COR-L47 (cell line): ENCODE measurements at places on chromosomes 16 and 17.

GRCh38 chr16:672371-672770, 3.1 kb upstream of the RHBDL1 start:
- no peak for DNase-seq

GRCh38 chr16:77794586-77794985, 6.2 kb downstream of the VAT1L start:
- no peak for DNase-seq

GRCh38 chr17:66952031-66952524, 12.4 kb upstream of the CACNG4 start:
- DNase-seq = no peak

GRCh38 chr17:2874189-2874686, 78.0 kb downstream of the RAP1GAP2 start:
- DNase-seq = no peak

GRCh38 chr16:20910781-20911321, 10.3 kb downstream of the LYRM1 start:
- no peak for DNase-seq

DNA sequence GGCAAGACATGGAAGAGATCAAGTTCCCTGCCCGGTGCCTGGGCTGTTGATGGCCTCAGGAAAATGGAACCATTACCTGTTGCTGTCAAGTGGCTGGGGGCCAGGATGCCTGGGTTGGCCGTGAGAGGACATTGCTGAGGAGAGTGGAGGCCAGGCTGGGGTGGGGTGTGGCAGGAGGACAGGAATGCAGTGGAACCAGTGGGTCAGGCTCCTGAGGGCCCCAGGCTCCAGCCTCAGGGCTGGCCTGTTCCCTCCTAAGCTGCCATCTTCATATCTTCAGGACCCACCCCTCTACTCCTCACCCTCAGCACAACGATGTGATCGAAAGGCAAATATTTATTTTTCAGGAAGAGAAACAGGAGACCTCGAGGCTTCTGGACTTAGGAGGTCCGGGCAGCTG, 8.5 kb upstream of the YPEL3 start:
- no peak for DNase-seq

DNA sequence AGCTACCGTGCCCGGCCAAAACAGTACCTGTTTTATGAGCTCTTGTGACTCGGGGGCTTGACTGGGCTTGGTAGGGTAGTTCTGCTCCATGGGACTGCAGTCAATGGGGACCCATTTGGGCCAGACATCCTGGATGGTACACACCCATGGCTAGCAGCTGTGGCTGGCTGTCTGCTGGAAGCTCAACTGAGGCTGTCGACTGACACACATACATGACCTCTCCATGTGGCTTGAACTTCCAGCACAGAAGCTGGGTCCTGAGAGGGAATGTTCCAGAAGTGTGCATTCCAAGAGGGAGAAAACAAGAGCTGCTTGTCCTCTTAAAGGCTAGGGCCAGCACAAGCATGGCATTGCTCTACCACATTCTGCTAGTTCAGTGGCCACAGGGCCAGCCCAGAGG, 14.9 kb upstream of the NKD1 start:
- DNase-seq = no peak

DNA sequence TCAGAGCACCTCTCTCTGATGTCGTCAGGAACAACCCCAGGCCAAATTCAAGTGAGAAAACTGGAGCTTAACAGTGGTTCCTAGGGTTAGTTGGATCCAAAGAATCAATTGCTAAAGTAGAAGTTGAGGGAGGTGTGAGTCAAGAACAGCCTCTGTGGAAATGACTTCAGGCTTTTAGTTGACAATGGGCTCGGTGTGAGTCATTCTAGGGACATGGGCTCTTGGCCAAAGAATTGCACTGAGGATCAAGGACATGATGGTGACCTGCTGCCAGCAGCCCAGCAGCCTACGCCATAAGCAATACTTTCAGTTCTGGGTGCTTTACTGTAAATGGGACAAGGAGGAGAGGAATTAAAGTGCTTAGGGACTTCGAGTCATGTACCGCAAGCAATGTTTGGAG, 32.1 kb upstream of the SMURF2 start:
- no peak for DNase-seq

GRCh38 chr17:82408288-82408937, 9.7 kb upstream of the HEXD start:
- DNase-seq = no peak

GRCh38 chr17:19004421-19005136, at the start of gene FAM83G:
Gene FAM83G, minus strand, starts transcription at chr17:19004764. Its CDS starts 723 bp downstream, at chr17:19004041.
- DNase-seq = peak; percentile 18

GRCh38 chr16:65875381-65876055, 491.0 kb upstream of the CDH5 start:
- DNase-seq = no peak

DNA sequence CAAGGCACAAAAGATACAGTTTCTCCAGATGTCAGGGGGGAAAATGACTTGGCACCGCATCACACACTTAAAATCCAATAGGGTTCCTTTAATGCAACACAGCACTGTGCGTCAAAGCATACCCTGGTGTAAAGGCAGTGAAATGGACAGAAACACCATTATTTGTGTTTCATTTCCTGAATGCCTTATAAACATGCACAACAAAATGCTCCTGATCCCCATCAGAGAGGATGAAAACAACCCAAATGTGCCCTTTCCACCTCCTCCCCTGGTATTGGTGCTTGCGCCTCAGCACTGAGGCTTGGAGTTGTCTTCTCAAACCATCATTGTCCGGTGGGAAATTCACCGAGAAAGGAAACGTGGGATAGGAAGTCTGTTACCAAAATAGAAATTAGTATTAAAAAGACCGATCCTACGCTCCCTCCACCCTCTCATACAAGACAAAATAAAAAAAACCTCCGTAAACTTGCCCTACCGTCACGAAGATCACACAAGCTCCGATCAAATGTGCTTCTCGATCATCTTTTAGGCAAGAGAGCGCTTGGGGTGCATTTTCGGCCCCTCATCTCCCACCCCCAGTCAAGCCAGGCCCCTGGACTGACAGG, 722 bp downstream of the CDC27 start:
- DNase-seq = peak; percentile 9

GRCh38 chr16:48318630-48319029, 66.6 kb downstream of the SIAH1 start:
- no peak for DNase-seq

DNA sequence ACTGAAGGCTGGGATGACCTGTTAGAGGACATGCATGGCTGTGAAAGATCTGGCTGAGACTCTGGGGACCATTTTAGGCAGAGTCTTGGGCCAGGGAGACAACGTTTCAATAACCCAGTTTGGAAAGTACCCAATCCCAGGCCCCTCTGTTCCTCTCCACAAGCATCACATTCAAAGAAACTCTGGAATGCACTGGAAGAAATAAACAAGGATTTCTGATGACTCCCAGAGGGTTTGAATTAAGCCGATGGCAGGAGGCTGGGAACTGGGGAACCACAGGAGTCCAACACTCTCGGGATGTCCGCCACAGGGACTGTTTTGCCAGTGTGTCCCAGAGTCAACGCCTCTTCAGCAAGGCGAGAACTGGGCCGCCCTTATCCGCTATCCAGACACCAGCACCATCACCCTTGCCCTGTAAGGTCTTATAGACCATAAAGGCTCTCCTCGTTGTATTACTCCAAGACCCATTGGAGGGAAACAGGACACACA, 3.3 kb downstream of the PMP22 start:
- DNase-seq = no peak

DNA sequence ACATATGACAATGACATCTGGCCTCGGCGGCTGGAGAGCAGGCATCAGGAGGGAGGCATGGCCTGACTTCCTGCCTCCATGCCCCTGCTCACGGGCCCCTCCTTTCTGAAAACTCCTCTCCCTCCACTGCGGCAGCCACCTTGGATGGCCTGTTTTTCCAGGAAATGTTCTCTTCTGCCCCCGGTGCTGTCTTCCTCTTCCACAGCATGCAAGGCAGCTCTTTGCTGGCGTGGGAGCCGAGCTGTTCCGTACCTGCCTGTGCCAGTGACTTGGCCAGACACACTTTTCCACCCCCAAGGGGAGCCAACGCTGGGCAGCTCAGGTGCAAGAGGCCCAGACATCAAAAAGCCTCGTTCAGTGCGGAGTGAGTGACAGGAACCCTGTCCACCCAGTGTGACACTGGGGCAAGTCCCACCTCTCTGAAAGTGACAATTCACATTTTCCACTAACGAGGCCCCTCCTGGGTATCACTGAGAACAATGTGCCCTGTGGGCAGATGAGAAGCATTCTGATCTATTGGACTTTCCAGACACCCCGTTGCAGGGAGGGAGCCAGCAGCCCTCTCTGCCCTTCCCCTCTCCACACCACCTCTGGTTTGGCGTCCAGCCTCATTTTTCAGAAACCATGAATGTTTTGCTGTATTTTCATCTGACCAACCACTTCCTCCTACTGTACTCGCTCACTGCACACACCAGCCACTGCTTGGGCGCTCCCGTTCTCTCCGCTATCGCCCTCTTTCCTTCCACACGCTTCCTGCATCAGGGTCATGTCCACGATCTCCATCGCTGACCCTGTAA, 31.2 kb downstream of the NSMCE1 start:
- no peak for DNase-seq

- peak; percentile 24 for DNase-seq
Measured at GRCh38 chr17:66915204-66915611, 49.3 kb upstream of the CACNG4 start.

DNA sequence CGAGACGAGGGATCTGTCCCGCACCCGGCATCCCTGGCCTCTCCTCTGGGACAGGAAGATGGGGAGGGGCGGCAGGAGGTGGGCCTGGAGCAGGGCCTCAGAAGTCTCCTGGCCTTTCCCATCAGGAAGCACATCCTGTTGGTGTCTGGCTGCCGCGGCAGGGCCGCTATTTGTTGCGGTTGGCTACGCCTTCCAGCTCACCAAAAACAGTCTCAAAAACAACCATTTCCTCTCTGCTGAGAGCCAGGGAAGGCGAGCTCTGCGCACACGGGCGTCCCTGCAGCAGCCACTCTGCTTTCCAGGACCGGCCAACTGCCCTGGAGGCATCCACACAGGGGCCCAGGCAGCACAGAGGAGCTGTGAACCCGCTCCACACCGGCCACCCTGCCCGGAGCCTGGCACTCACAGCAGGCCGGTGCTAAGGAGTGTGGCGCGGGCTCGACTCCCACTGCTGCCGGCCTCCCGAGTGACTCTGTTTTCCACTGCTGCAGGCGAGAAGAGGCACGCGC, at the start of gene TMEM204:
Gene TMEM204 (plus strand): TSS at position 224 of the 509 bp plus-strand sequence. CDS start 610 bp downstream, outside the sequence.
- DNase-seq = no peak

- no peak for DNase-seq
Measured at GRCh38 chr17:16872351-16873173, 99.4 kb downstream of the TNFRSF13B start.

DNA sequence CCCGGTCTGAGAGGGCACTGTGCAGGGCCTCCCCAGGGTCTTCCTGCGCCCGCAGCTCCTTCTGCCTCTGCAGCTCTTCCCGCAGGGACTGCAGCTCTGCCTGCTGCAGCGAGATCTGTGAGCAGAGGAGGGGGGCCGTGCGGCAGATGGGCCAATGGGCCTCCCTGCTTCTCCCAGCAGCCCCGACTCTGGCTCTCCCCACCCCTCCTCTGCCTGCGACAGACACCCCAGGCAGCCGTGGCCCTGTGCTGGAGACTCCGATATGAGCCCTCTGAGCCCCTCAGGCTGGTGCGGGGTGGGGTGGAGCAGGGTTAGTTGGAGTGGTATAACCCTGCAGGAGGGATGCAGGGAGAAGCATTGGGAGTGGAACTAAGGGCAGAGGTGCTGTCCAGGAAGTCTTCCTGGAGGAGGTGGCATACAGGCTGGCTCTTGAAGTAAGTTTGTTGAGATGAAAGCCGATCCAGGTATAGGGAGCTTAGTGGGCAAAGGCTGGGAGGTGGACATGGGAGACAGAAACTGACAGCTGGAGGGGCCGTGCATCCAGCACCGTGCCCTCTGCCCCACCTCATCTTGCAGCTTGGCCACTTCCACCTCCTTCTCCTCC, 5.0 kb downstream of the THOC6 start:
- DNase-seq = no peak

- DNase-seq = no peak
Measured at GRCh38 chr17:44037471-44037870, 22.7 kb upstream of the TMEM101 start.

- DNase-seq = peak; percentile 80
Measured at GRCh38 chr17:57597531-57598453, 147.3 kb downstream of the CCDC182 start.

- DNase-seq = no peak
Measured at GRCh38 chr17:35991075-35991474, 4.5 kb upstream of the CCL14 start.

DNA sequence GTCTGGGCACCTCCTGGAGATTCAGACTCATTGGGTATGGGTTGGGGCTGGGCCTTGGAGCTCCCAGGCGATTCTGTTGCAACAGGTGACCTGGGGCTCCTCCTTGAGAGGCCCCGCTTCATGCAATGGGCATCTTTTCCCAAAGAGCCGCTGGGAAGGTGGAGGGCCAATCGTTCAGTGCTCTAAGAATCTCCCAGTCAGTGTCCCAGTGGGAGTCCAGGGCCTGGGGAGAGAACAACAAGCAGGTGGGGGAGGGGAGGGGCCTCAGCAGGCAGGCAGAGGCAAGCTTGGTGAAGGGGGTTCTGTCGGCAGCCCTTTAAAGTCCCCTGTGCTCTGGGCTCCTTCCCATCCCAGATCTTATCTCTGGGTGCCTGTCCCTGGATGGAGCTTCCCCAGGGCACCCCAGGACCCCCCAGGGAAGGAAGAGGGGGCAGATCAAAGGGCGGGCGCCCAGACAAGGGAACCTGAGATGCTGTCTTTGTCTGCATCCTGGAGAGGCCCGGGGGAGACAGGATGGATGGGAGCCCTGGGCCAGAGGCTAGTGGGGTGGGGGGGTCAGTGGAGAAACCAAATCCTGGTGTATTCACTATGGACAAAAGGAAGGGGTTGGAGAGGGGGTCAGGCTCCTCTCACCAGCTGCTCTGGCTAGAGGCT, 30.5 kb upstream of the NXPH3 start:
- DNase-seq = no peak

DNA sequence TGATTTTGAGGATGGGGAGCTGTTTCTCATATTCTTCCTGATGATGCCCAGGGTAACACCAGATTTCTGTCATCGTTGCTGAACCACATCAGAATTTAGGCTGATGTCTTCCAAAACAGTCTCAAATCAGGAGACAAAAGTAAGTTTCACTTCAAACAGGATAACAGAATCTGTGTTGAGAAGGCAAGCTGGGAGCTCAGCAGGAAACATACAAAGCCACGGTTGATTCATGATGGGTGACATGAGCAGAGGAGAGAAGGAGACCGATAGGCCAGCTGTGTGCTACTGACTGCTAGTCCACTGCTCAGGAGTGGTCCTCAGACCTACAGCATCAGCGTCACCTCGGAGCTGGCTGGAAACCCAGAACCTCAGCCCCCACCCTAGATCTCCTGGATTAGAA, 62.9 kb upstream of the RCVRN start:
- DNase-seq = no peak

- DNase-seq = no peak
Measured at GRCh38 chr16:9523994-9524393, 432.6 kb downstream of the HAPSTR1 start.

GRCh38 chr16:9033125-9033830, 58.2 kb upstream of the HAPSTR1 start:
- DNase-seq = peak; percentile 9

GRCh38 chr17:45656527-45657181, 127.5 kb upstream of the CRHR1 start:
- DNase-seq = no peak
